Lung microvascular endothelial cell (primary cell): ENCODE measurements at places on chromosomes 2 and 18. TPM values are rescaled to one million over a fixed set of nuclear protein-coding genes. Genes with fewer than 3 reads are reported as not detected.

DNA sequence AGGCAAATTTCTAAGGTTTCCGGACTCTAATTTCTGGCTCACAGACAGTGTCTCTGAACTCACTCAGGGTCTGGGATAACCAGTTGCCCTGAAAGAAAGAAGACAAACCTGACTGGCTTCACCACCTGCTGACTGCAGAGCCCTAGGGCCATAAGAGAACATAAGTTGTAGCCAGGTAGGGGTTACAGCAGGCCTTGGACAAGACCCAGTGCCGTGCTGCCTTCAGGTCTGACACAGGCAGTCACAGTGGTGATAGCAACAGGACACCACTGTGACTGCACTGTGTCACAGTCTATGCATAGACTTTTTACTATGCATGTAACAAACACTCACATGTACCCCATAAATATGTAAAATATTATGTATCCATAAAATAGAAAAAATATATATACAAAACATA, 508.5 kb downstream of the PID1 start:
- no peak for DNase-seq

- peak; percentile 93 for DNase-seq
These were observed at the start of gene EFEMP1 for GRCh38 chr2:55923091-55923981. Gene EFEMP1 (minus strand): TSS chr2:55923782. CDS start chr2:55922440, 1,342 bp downstream.

GRCh38 chr2:29629495-29629894, 291.9 kb downstream of the ALK start:
- no peak for DNase-seq

The SLC35F6 gene
- total RNA-seq = 23.1 and 38.3 TPM in 2 replicates

The MAPK4 gene
- not detected in 2 replicates for total RNA-seq
